Tibial nerve (tissue), 4 donors: ENCODE measurements at places on chromosomes 16 and 17.

DNA sequence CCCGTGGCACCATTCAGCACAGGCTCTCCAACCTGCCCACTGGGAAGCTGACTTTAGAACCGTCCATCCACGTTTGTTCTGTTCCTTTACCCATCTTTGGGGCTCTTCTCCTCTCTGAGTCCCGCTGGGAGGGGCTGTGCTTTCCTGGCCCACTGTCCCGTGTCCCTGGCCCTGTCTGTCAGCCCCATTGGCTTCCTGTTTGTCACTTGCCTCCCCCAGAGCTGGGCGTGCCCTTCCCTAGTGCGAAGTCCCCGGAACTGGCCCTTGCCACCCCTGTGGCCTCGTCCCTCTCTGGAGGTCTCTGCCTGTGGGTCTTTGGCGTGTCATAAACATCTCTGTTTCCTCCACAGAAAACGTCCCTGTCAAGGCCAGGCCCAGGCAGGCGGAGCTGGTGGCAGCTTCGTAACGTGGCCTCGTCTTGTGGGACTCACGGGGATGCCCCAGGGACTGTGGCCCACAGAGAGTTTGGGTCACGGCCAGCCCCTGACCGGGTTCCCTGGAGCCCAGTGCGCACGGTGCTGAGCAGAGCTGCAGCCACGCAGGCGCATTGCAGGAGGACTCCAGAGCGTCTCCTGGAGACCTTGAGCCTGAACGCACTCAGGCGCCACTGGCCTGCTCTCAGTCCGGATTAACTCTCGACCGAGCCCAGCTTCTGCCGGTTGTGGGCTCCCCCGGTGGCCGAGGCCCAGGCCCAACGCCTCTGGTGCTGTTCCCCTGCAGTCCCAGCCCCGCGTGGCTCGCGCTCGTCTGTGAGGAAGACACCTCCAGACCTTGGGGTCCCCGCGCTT lies 7.3 kb downstream of the CHMP6 start:
- DNase-seq = no peak

DNA sequence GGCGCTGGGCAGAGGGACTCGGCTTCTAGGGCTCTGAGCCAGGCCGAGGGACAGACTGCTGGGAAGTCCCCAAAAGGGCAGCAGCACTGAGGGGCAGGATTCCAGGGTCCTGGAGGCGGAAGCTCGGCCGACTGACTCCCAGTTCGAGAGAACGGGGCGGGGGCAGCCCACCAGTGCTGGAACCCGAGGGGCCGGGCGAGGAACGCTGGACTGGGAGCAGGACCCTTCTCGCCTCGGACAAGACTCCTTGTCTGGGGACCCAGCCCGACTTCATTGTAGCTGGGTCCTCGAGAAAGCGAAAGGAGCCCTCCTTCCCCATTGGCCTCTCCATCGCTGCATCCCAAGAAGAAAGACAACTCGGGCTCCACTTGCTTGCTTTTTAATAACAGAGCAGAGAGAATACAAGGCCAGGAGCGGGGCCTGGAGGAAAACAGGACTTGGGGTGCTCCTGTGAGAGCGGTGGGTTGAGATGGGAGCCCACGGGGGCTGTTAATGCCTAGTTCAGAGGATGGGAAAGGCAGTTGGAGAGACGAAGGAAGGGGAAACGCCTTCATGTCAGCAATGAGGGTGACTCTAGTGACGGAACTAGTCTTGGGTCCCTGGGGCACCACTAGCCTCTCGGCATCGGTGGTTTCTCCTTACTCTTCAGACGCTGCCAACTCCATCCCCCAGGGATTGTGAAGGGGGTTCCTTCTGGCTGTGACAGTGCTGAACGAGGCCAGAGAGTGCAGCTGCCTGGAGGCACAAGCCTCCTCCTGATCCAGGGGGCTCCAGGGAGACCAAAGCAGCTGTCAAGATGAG lies 492 bp upstream of the CAMTA2 start:
- DNase-seq = no peak

- no peak for DNase-seq
Observed at GRCh38 chr17:4641297-4642195, at the start of gene ALOX15. TSS of gene ALOX15 (minus strand) at chr17:4641678. CDS start at chr17:4641651, 27 bp downstream.

- DNase-seq = no peak
Observed at GRCh38 chr17:45040459-45040858, 11.0 kb downstream of the DCAKD start.

DNA sequence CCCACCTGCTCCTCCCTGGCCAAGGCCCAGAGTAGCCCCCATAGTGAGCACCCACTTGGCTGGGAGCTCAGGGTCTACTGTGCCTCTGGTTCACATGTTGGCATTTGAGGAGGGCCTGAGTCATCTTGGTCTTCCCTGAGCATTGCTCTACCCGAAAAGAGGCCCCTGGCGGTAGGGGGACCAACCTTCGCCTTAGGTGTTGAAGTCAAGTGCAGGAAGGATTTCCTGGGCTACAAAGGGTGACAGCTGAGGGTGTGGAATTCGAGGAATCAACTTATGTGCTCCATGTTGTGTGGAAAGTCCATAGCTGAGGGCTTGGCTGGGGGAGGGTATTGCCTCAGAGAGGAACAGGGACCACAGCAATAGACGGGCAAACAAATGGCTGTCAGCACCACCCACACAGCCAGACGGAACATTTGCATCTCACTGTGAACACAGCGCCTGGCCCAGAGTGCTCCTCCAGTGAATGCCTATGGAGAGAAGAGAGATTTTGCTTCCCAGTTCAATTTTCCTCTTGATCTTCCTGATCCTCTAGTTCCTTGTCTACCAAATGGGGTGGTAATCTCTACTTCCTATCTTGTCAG lies 35.6 kb upstream of the NGFR start:
- no peak for DNase-seq

- DNase-seq = no peak
Observed at GRCh38 chr16:89014403-89015230, 37.6 kb upstream of the CBFA2T3 start.

DNA sequence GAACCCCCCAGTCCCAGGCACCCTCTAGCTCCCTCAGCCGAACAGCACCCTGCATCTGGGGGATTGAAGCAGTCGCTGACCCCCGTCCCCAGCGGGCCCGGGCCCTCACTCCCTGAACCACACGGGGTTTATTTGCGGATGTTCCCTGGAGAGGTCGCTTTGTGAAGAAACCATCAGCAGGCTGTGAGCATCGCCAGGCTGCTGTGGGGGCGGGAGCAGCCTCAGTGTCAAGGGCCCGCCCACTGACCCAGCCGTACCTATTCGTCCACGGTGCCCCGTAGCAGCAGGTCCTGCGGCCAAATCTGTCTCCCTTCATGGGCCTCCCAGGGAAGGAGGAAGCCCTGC lies 6.4 kb upstream of the RAB40C start:
- no peak for DNase-seq

DNA sequence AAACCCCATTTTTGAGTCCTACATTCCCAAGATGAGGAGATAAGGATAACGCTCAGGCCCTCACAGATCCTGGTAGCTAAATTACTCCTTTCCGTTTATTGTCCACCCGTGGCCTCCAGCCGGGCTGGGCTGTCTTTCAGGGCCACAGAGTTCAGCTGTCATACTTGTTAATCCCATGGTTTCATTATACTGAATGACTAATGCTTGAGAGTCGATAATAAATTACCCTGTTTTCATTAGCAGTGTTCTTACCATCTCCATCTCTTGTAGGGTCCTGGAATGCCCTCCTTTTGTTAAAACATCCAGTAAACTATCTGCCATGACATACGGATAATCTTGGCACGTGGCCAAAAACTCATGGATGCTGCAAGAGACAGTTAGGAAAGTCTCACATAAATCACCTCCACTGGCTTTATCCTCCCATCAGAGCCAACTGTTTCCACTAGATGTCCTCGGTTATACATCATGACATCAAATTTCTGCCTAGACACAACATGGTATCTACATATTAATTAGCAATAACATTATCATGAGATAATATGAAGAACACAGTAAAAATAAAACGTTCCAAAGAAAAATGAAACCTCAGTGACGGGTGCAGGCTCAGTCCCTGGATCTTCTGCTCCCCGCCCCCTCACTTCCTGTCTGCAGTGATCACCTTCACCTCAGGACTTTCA lies 45.3 kb downstream of the BRD7 start:
- DNase-seq = no peak

DNA sequence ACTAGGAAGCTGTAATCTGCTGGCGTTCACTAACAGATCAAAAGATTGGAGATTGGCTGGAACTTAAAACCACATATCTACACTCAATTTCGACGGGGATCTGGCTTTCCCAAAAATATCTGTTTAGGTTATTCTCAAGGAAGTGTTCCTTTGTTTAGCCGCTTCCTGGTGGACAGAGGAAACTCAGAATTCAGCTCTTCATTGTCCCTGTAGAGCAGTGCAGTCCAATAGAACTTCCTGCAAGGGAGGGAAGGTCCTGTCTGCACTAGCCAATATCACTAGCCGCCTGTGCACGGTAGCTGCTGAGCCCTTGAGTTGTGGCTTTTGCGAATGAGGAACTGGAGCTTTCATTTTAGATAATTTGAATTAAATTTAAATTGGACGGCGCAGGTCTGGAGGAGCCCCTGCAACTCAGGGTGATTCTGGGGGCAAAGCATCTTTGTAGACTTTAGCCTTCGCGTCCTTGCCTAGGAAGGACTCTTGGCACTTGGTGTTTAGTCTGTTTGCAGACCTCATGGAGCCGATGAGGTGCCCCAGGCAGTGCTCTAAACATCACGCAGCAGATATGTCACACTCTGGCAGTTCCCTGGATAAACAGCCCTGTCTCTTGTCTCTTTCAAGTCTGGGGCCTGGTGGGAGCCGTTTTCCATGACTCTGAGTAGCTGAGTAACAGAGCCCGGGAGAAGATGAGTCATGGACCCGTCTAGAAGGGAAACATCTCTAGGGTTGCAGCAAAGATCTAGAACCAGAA lies 122.2 kb downstream of the CCDC182 start:
- DNase-seq = no peak

DNA sequence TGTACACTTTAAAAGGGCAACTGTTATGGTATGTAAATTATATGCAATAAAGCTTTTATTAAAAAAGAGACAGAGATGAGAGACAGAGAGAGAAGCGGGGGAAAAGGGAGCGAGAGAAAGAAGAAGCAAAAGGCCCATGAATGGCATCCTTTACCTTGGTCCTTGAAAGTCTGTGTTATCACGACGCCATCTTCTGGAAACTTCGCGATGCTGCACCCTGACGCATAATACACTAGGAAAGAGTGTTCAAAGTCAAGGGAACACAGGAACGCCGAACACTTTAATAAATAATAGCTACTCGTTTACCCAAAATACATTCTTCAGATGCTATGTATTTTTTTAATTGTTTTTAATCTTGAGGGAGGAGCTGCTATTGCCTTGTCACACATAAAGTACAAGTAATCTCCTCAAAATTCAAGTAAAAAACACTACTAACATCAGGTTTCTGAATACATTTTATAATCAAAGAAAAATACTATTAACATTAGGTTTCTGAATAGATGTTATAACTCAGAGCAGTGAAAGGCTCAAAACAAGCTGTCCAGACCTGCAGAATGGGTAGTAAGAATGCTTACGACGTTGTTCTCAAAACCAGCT lies 23.0 kb upstream of the SLC38A8 start:
- peak; percentile 72 for DNase-seq

DNA sequence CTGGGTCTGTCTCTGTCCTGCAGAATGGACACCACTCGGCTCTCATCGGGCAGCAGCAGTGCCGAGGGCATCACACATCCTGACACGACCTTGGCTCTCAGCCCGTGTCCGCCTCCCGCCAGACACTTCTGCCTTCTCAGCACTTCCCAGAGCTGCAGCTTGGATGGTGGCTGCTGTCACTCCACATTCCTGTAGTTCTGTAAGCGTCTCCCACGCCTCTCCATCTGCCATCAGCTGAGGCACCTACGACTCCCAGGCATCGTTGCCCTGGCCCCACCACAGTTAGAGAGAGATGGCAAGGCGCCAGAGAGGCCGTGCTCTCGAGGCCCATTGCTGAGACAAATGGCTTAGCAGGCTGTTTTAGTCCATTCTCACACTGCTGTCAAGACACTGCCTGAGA lies 195.9 kb upstream of the CHMP6 start:
- DNase-seq = no peak

- DNase-seq = no peak
Observed at GRCh38 chr16:22191532-22192260, 14.4 kb upstream of the EEF2K start.

GRCh38 chr17:33116021-33116551 lies 124.4 kb downstream of the SPACA3 start:
- no peak for DNase-seq
